HS-27A (cell line): ENCODE measurements at places on chromosomes 4 and X.

DNA sequence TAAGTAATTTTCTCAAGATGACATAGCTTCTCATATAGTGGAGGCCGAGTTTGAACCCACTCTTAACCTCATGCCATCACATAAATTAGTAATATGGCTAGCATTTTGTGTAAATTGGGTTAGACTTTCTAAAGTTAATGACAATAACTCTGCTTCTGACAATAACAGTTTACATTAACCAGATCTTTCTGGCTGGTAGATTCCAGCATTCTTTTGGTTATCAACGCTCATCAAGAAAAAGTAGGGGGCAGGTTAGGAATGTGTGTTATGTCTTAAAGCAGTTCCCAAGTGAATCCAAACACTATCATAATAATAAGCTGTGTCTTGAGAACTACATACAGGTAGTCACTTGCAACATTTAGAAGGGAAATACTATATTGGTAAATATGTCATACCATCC, 162.5 kb downstream of the PRDM5 start:
- no peak for DNase-seq

GRCh38 chr4:21554066-21554465, 394.5 kb downstream of the KCNIP4 start:
- no peak for DNase-seq

GRCh38 chrX:148500423-148501385, at the start of gene AFF2:
TSS of gene AFF2 (plus strand) at chrX:148500617. CDS start at chrX:148501098, 481 bp downstream.
- DNase-seq: no peak

DNA sequence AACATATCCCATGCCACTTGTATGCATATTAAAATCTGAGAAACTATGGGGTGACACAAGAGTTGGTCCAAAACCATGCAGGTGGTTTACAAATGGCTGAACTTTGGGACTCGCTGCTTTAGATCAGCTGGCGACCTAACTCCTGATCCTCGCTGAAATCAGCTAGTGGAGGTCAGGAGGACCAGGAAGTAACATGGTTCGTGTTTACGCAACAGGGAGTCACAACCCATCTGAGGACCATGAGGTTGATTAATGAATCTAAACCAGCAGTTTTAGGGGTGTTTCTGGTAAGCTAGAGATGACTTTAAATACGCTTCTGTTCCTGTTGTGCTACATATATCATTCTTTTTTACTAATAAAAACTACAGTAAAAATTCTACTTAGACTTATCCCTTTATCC, 12.9 kb downstream of the TSPAN5 start:
- DNase-seq: no peak

GRCh38 chr4:75338352-75338880, 175.8 kb downstream of the RCHY1 start:
- no peak for DNase-seq

GRCh38 chr4:141739636-141740035, 103.3 kb downstream of the IL15 start:
- DNase-seq: no peak

DNA sequence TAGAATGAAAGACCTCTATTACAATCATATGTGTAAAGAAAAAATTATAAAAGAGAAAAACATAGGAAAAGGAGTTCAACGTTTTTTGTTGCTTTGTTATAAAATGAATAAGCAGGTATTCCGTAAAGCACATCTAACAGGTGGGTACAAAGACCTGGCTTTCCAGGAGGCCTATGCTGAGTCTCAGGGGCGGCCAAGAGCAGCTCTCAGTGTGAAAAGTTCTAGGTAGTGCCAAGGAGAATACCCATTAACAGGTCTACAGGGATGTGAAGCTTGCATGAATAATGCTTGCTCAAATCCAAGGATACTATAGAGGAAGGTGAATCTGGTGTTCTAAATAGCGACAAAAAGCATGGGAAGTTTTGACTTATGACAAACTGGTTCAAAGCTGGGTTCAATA, 944.4 kb downstream of the PDHA2 start:
- no peak for DNase-seq

- DNase-seq: no peak
Observed at GRCh38 chrX:70916754-70917153, 8.2 kb upstream of the TEX11 start.

- DNase-seq: no peak
Observed at GRCh38 chrX:155115174-155115819, 44.0 kb downstream of the BRCC3 start.

GRCh38 chrX:2928583-2929434, at the start of gene ARSD:
TSS of gene ARSD (minus strand) at chrX:2929339. CDS start at chrX:2929275, 64 bp downstream.
- no peak for DNase-seq

- no peak for DNase-seq
Observed at GRCh38 chr4:75555294-75556164, at the start of gene ODAPH. TSS of gene ODAPH (plus strand) at chr4:75556066. CDS start at chr4:75556083, 17 bp downstream.

DNA sequence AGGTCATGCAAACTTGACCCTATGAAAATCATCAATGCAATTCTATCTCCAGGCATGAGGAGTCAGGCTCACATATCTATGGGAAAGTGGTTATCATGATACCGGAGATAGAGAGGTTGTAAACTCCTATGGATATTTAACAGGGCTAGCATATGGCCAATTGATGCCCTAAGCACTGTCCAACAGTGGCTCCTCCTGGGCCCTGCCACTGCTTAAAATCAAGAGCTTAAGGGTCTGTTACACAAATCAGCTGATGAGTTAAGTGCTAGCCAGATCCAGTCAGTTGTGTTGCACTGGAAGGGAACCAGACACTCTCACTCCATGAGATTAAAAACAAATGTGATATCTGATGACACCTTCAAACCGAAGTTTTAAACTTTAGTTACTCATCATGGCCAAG, 337.6 kb downstream of the STIM2 start:
- no peak for DNase-seq

- no peak for DNase-seq
Observed at GRCh38 chr4:2914256-2915126, 48.7 kb downstream of the NOP14 start.

- DNase-seq: no peak
Observed at GRCh38 chrX:63664741-63665140, 120.3 kb downstream of the ARHGEF9 start.

- DNase-seq: no peak
Observed at GRCh38 chr4:160370046-160370445, 1267.2 kb downstream of the RAPGEF2 start.

DNA sequence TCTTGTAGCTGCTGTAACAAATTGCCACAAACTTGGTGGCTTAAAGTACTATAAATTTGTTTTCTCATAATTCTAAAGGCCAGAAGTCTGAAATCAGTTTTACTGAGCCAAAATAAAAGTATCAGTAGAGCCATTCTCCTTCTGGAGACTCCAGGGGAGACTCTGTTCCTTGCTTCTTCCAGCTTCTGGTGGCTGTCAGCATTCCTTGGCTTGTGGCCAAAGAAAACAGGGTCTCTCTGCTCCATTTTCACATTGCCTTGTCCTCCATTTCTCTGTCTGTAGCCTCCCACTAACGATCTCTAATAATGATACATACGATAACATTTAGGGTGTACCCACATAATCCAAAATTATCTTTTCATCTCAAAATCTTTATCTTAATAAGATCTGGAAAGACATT, 200.4 kb downstream of the MAB21L2 start:
- peak; percentile 35 for DNase-seq

- DNase-seq: no peak
Observed at GRCh38 chrX:85196319-85196718, 47.3 kb downstream of the SATL1 start.

DNA sequence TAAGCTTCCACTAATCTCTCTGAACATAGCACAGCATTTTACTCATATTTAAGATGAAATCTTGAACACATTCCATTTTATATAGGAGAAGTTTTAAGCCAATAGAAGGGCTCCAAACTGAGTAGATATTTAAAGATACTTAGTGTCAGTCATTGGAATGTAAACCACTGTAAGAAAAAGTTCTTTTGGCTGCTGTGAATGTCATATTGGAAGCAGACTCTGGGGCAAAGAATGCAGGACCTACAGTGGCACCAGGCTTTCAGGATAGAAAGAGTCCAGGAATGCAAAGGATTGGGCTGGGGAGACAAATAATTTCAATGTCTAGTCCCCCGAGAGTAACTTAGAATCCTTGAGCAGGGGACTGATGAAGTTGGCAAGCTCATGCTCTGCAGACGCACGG, 1047.7 kb downstream of the STIM2 start:
- DNase-seq: no peak

- no peak for DNase-seq
Observed at GRCh38 chrX:16240231-16240905, 73.1 kb downstream of the MAGEB17 start.

DNA sequence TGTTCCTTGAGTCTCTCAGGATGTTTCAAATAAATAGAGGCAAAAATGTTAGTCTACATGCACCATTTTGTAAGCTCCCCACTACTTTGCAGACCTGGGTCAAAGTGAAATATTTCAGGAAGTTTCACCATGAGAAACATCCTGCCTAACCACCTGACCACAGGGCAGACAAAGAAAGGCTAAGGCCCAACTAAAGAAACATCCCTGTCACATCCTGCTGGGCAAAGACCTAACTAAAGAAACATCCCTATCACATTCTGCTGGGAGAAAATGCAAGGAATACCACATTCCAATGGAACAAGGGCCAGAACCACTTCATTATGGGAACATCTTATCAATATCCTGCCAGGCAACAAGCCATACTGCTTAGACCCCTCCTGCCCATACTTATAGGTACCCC, 1303.4 kb downstream of the TECRL start:
- DNase-seq: no peak

DNA sequence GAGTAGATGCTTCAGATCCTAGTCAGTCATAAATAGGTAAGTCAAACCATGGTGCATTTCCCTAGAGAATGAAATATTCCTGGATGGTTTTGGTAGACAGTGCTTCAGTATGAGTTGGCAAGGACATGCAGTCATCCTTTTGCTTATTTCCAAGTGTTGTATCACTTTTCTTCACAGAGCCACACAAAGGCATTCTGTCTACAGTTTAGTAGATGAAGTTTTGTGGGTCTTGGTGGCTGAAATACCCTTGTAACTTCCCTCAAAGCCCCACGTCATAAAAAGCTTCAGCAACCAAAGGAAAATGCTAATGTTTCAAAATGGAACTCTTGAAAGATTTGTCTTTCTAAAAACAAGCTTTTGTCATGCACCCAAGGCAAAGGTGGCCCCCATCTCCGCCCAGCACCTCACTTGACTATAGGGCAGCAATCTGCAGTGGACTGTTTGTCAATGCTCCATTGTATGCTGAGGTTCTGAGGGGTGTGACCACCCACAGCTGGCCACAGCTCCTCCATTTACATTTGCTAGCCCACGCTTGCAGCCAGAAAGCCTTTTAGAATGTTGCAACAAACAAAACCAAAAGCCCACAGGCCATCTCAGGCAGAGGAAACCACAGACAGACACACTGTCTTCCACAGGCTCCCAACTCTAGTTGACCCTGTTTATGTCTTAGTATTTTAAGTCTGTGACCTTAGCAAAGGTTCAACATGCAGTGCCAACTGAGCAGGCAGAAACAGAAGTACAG, 87.1 kb upstream of the FAM9C start:
- no peak for DNase-seq

DNA sequence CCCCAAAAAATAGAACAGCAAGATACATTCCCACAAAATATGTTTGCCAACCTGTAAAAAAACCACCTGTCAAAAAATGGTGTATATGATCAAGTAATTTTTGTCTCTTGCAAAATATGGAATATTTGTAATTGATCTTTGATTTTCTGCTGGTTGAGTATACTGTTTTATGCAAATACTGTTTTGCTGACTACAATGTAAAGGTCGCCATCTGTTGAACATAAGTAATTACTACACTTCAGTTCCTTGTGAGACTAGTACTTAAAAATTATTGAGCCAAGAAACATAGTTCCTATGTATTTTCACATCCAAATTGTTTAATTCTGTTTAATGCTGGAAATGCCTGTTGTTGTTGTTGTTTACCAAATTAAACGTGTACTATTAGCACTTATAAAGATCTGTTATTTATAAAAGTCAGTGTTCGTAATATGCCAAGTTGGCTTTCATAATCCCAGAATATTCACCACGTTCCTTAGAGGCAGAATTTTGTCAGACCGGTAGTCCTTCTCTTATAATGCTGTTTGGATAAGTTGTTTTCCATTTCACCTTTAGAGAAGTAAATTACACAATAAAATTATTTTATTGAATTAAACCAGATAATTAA, 144.2 kb downstream of the PDLIM5 start:
- no peak for DNase-seq

DNA sequence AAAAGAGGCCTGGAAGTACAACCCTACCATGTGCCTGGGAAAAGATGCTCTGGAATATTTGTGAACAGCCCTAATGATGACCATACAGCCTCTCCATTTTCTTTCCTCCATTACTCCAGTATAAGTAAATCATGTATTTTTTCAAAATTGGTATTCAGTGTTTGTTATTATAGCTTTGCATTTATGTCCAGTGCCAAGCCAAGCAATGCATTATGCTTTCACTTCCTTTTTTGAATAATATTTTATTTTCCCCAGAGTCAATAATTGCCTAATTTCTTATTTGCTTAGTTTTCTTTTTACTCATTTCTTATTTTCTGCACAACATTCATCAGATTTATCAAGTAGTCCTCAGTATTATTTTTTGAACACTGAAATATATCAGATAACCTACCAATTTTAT, 49.3 kb upstream of the EOLA2 start:
- no peak for DNase-seq

DNA sequence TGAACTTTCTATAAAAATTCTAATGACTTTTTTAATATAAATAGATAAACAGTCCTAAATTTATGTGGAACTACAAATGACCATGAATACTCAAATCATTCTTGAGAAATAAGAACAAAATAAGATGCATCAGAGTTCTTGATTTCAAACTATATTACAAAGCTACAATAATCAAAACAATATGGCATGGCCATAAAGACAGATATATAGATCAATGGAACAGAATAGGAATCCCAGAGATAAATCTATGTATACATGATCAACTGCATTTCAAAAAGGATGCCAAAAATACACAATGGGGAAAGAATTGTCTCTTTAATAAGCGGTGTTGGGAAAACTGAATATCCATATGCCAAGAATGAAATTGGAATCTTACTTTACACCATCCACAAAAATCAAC, 98.4 kb upstream of the IL15 start:
- no peak for DNase-seq

GRCh38 chr4:140357868-140358267, 15.6 kb upstream of the SCOC start:
- no peak for DNase-seq

DNA sequence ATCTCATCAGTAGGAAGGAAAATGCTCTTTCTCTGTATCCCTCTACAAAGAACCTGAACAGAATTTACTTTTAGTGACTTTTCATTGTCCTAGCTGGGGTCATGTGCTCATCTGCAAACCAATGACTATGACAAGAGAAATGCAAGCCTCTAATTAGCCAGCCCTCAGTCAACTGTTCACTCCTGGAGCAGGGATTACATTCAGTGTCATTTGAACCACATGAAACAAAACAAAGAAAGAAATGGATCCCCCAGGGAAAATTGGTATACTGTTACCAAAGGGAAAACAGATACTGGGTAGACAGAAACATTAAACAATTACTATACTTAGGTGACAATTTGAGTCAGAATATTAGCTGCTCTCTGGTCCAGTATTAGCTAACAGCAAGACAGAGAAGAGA, 173.6 kb downstream of the RCHY1 start:
- DNase-seq: no peak
